ENCODE measurements at places on chromosomes 2 and 18.

DNA sequence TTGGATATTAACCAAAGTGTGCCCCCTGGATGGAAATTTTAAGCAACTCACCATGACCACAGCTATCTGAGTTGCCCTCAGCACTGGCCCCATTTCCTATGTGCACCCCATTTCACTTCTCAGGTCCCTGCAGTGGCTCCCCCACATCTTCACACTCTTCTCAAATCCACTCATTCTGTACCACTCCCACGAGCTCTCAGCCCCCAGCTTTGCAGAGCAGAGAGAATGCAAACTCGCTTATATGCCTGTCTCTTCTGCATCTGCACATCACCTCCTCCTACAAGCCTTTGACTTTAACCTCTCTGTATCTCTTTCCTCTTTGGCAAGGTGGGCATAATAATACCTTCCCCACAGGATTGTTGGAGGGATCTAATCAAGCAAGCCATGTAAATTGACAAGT is 46.2 kb downstream of the DPYSL5 start:
- no peak for DNase-seq

GRCh38 chr2:128736046-128736688 is 417.5 kb upstream of the HS6ST1 start:
- DNase-seq: no peak

DNA sequence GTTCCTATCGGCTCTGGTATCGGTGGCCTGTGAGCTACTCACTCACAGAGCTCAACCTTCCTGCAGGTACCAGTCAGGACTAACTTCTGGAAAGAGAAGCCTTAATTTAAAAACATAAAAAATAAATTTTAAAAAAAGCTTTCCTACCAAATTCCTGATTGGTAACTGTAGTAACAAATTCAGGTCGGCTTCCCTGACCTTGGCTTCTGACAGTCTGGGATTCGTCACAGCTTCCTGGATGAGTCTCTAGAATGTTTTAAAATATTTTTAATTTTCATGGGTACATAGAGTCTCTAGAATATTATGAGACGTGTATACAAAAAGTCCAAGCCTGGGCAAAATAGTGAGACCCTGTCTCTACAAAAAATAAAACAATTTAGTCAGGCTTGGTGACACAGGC is 45.0 kb upstream of the MTCL1 start:
- no peak for DNase-seq

DNA sequence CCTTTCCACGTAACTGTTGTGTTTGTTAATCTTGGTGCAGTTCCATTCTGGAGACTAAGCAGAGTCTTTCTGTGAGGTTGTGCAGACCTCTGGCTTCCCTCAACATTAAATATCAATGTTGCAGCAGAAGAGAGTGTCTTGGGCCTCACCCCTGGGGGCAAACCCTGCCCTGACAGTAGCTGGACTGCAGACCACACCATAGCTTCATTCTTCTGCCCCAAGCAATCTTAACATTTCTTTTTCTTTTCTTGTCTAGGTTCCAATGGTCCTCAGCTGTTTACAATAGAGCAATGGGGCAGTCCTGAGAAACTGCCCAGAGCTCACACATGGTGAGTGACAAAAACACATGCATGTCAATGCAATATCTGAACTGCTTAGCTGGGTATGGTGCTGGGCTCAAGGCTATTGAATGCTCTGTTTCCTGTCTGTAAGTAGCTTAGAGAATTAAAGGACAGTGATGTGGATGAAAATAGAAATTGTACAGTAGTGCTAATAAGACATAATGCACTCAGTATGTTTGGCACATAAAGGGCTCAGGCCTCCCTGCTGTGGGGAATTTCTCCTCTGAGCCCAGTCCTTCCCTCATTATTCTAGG is 237.6 kb downstream of the ALPK2 start:
- DNase-seq: no peak

DNA sequence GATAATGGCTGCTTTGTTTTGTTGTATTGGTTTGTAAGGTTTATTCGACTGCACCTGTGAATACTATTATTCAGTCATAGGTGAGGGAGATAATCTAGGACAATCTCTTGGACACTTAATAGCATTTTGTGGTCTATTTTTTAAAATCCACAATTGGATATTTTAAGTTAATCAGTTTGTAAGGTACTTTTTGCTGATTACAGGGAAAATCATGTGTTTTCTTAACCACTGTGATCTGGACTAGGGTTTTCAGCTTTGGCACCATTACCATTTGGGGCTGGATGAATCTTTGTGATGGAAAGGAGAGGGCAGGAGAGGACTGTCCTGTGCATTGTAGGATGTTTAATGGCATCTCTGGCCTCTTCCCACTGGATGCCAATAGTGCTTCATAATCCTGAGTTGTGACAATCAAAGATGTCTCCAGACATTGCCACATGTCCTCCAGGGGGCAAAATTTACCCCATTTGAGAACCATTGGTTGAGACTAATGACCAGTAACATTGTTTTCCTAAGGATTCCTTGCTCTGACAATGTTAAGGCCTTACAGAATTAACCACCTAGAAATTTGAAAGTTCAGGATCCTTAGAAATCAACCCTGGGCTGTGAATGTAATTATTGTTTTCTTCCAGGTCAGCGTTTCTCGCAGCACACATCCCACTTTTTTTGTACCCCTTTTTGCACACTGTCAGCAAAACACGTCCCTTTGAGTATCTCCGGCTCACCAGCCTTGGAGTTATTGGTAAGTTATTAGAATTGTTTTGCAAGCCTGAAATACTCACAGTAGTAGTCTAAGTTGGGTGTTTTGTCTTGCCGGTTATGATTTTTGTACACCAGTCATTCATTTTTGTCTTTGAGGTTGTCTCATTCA is 15.6 kb downstream of the CNOT9 start:
- DNase-seq: no peak

DNA sequence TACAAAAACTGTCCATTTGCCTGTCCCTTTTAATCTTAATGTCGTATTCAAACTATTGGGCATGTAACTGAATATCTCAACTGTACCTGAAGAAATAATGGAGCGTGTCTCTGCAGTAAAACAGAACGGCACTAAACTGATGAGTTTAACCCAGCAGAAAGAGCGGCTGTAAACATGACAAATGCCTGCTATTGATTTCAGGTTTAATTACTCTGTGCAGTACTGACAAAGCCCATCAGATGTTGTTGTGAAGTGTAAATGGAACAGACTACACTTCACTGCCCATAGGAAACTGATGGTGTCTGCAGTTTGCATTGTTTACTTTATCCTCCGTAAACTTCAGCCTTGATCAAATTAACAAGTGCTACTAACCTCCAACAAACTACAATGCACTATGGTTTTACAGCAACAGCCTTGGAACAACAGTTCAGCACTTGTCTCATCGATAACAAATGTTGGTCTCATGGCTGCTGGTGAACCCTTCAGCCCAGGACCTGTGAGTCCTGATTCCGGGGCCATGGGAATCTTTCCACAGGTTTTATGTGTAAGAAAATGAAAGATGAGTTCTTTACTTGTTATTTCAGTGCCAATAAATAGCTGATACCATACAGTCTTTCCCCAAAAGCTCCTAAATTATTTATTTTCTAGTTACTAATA is 316.5 kb downstream of the CCDC178 start:
- DNase-seq: no peak

DNA sequence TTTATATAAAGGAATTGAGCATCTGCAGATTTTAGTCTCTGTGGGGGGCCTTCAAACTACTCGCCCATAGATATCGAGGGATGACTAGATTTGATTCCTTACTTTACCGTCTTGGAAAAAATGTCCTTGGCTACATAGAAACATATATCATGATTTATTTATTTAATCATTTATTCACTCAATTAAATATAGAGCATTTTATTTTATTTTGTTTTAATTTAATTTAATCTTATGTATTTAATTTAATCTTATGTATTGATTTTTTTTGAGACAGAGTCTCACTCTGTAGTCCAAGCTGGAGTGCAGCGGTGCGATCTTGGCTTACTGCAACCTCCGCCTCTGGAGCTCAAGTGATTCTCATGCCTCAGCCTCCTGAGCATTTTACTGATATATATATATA is 105.4 kb downstream of the SCN9A start:
- no peak for DNase-seq

DNA sequence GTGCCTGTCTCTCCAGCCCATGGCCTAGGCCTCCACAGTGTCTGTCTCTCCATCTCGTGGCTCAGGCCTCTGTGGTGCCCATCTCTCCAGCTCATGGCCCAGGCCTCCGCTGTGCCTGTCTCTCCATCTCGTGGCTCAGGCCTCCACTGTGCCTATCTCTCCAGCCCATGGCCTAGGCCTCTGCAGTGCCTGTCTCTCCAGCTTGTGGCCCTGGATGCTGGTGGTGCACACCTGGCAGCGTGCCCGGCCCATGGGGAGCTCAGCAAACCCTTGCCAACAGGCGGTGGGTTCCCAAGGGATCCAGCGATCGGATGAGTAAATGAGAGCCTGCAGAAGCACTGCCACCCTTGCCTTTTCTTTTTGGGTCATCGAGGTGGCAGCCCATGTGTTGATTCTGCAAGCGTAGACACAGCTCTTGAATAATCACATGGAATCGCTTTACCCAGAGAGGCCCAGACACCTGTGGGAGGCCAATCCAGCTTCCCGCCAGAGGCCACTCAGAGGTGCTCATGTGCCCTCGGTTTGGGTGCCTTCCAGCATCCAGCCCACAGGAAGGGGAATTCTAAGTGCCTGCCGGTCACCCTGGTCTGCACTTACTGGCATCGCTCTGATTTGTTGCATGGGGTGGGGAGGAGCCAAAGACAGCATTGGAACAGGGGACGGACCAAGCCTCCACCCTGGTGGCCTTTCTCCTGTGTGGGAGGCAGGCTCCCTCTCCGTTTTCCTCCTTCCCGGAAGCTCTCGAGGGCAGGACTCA is 101.8 kb upstream of the HDAC4 start:
- DNase-seq: no peak

- no peak for DNase-seq
These were observed 580.0 kb downstream of the RNF144A start for GRCh38 chr2:7497178-7497577.

GRCh38 chr2:234845602-234846590 is 105.9 kb upstream of the SH3BP4 start:
- no peak for DNase-seq

DNA sequence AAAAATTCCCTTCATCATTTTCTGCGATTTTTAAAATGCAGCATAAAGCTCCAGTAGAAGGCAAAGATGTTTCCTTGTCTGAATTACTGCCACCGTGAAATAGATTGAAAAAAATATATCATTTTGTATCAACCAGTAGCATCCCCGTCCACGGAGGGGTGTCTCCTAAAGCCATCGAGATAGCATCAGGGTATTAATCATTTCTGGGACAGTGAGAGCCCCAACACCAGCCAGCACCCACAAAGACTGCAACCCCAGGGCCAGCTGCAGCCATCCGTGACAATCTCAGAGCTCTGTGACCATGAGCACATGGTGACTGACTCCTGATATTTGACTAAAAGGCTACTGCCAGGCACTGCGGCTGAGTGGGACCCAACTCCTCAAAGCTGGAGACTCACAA is 64.1 kb upstream of the SIX3 start:
- no peak for DNase-seq

DNA sequence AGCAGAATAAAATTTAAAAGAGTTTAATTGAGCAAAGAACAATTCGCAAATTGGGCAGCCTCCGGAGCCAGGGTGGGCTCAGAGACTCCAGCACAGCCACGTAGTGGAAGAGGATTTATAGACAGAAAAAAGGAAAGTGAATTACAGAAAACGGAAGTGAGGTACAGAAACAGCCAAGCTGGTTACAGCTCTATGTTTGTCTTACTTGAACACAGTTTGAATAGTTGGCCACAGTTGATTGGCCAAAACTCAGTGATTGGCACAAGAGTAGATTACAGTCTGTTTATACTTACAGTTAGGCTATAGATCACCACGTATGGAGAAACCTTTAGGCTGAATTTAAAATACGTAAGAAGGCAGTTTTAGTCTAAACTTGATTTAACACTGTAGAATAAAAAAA is 78.8 kb upstream of the NEDD4L start:
- no peak for DNase-seq

- no peak for DNase-seq
These were observed 448.9 kb upstream of the SLC14A2 start for GRCh38 chr18:45166341-45166835.

DNA sequence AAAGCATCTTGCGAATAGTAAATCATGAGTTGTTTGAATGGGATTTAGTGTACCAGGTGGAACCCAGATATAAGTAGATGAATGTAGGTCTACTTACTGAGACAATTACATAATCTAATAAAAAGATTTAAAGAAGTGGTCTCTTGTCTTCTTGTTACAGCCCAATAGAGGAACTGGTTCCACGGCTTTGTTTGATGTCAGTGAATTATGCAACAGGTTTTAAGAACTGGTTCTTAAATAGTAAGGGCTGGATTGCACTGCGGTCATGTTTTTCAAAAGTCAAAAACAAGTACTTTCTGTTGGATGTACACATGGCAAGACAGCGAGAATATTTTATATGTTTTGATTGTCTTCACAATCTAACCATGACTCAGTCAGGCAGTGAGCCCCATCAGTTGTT is 15.4 kb upstream of the SLC9A2 start:
- no peak for DNase-seq

DNA sequence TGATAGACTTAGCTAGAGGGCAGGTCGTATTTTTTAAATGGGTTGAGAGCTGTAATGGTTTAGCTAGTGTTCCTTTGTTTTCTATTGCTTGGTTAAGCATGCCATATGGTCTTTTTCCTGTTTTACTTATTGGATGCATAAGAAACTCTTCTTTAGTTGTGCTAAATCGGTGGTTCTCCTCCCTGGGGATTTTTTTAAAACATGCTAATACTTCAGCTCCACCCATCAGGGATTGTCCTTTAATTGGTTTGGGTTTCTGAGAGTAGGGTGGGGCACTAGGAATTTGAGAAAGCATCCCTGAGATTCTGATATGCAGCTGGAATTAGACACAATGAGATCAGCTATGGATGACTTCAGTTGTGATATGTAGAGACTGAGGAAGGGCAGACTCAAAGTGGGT is 497.2 kb downstream of the THSD7B start:
- no peak for DNase-seq

DNA sequence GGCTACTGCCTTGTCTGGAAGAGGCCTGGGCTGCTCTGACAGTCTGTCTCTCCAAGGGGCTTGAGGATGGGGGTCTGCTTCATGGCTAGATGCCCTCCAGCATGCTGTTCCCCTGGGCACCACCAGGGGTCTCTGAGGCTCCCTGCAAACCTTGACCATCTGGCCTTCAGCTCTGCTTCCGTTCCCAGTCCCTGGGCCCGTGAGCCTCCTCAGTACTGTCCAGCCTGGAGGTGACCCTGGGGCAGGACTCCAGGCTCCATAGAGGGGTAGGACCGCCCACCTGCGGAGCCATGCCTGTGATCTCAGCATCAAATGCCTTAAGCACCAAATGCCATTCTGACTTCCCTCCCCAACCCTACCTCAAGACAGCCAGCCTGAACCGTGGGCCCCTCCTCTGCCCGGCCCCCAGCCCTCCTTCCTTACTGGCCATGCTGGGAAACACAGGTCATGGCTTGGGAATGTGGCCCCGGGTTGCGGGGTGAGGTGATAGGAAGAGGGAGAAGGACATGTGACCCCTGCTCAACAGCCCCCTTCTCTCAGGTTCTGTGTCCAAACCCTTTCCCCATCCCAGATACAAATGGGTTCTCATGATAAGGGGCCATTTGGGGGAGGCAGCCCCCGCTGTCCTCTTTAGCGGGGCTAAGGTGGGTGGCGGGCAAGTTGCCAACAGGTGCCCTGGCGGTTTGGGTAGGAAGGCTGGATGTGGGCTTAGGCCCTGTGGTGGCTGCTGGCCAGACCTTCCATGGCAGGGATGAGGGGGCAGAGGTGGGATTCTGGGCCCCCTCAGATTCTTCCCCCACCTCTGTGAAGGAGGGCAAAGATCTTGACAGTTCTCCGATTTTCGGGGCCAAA is 25.0 kb downstream of the SPEG start:
- no peak for DNase-seq

GRCh38 chr18:54192900-54193299 is 31.6 kb downstream of the MBD2 start:
- no peak for DNase-seq

GRCh38 chr2:88090446-88091283 is 23.0 kb downstream of the SMYD1 start:
- DNase-seq: no peak

Measured in CD4-positive, alpha-beta memory T cell (primary cell).